Glutamatergic neuron (in vitro differentiated cells): ENCODE measurements at places on chromosomes 5 and 9.
A peak's percentile ranks its signal among the peaks of the same experiment; 100 is the strongest.

GRCh38 chr5:123537256-123537655 is 25.3 kb downstream of the CSNK1G3 start:
- H3K27ac ChIP-seq, result no peak overlapping the region
- no peak for DNase-seq
- H3K4me1 ChIP-seq, result peaks cover 9% of the 10 kb centered on the region
- no peaks in the 10 kb centered on the region for H3K36me3 ChIP-seq

DNA sequence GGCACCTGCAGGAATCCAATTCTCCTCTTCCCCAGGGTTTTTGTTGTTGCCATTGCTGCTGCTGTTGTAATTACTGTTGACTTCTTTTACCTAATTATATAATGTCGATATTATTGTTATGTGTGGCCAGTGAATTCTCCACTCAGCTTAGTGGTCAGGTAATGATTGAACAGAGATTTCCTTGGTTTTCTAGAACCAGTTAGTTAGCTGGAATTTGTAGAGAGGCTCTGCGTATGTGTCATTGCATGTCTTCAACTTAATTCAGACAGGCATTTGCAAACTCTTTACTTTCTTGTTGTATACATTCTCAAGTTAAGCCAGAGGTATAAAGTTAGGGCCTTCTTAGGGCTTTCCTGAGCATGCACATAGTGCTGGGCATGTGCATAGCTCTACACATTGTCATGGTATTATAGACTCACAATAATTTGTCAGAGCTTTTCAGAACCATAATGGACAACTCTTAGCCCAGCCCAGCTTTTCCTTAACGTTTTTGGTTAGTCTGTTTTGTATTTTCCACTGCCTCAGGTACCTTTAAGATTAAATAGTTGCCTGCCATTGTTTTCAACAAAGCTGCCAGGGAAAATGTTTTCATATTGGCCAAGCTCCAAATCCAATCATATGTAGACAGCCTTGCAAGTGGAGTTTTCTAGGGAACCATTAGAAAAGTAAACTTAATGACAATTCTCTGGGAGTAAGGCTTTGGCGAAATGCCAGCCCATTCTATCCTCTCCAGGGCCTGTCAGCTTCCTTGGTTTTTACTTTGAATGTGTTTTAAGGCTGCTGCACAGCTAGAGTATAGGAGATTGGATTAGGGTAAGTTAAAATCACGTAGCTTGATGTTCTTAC is 68.1 kb downstream of the UBE2R2 start:
- DNase-seq, result no peak
- H3K27me3 ChIP-seq, result no peaks in the 10 kb centered on the region
- H3K36me3 ChIP-seq, result no peaks in the 10 kb centered on the region
- no peak overlapping the region for H3K4me3 ChIP-seq
- H3K4me1 ChIP-seq, result peaks cover 9% of the 10 kb centered on the region
- H3K27ac ChIP-seq, result no peak overlapping the region

DNA sequence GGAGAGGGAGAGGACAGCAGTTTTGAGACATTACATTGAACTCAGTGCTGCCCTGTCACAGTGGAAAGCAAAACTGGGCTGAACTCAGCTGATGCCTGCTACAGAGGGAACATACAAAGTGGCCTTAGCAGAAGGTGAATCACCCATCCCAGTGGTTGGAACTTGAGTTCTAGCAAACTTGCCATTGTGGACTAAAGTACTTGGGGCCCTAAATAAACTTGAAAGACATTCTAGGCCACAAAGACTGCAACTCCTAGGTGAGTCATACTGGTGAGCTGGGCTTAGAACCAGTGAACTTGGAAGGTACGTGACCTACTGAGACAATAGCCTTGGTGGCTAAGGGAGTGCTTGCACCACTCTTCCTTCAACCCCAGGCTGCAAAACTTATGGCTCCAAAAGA is 155.7 kb upstream of the RIOK2 start:
- H3K36me3 ChIP-seq, result no peaks in the 10 kb centered on the region
- H3K27me3 ChIP-seq, result peaks cover 2% of the 10 kb centered on the region
- no peak for DNase-seq

- no peak for DNase-seq
- H3K4me1 ChIP-seq, result peaks cover 10% of the 10 kb centered on the region
- H3K27me3 ChIP-seq, result no peaks in the 10 kb centered on the region
- H3K36me3 ChIP-seq, result peaks cover 14% of the 10 kb centered on the region
- H3K27ac ChIP-seq, result no peak overlapping the region
Measured at GRCh38 chr5:115738830-115739229, 77.6 kb downstream of the CDO1 start.

DNA sequence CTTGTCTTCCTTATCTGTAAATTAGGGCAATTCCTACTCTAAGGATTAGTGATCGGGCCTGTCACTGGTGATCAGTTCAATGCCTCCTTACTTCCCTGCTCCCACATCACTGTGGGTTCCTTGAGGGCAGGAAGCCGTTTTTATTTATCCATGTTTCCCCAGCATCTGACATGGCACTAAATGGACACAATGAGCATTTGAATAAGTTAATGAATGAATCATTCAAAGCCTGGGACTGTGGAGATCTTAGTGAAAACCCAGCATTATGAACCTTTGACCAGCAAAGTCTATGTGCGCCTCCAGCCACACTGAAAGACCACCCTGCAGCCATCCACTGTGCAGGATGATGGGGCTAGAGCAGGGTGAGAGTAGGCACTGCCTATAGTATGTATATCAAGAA is 11.6 kb downstream of the COL15A1 start:
- peaks cover 15% of the 10 kb centered on the region for H3K36me3 ChIP-seq
- H3K4me3 ChIP-seq, result no peak overlapping the region
- H3K4me1 ChIP-seq, result no peaks in the 10 kb centered on the region
- DNase-seq, result no peak

DNA sequence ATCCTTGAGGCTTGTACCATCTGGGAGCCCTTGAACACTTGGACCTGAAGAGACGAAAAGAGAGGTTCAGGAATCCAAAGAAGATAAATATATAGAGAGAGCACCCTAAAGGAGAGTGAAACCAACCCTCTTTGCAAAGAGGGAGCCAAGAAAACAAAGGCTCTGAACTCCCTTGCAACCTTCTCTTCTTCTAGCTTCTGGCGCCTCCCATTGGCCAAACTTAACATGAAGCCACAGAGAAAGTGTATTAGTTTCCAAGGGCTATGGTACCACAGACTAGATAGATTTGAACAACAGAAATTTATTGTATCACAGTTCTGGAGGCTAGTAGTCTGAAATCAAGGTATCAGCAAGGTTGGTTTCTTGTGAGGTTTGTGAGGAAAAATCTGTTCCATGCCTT is 175.1 kb downstream of the HCN1 start:
- no peaks in the 10 kb centered on the region for H3K27me3 ChIP-seq
- H3K4me3 ChIP-seq, result no peak overlapping the region
- no peaks in the 10 kb centered on the region for H3K36me3 ChIP-seq
- H3K4me1 ChIP-seq, result no peaks in the 10 kb centered on the region

GRCh38 chr9:113250807-113251206 is 24.6 kb downstream of the CDC26 start:
- H3K4me3 ChIP-seq, result no peak overlapping the region
- no peaks in the 10 kb centered on the region for H3K27me3 ChIP-seq
- H3K36me3 ChIP-seq, result peaks cover 5% of the 10 kb centered on the region
- no peak for DNase-seq
- no peak overlapping the region for H3K27ac ChIP-seq

DNA sequence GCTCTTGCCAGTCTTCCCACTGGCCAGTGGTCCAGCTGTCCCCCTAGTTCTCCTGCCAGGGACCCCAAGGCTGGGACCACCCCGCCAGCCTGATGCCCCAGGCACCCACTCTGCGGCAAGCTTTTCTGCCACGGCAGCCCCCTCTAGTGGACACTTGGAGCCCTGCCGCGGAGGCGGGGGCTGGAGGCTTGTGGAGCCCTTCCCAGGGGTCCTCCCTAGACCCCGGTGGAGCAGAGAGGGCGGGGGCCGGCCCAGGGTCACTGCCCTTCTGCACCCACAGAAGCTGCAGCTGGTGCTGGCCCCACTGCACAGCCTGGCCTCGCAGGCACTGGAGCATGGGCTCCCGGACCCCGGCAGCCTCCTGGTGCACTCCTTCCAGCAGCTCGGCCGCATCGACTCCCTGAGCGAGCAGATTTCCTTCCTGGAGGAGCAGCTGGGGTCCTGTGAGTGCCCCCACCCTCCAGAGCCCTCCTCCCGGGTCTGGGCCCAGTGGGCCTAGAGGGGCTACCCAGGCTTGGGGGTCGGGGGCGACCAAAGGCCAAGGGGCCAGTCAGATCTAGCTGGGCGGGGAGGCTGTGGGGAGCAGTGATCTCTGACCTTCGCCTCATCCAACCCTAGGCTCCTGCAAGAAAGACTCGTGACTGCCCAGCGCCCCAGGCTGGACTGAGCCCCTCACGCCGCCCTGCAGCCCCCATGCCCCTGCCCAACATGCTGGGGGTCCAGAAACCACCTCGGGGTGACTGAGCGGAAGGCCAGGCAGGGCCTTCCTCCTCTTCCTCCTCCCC is 9.1 kb downstream of the EGFL7 start:
- no peaks in the 10 kb centered on the region for H3K4me1 ChIP-seq
- DNase-seq, result peak; percentile 86
- no peak overlapping the region for H3K4me3 ChIP-seq
- no peaks in the 10 kb centered on the region for H3K27me3 ChIP-seq
- no peak overlapping the region for H3K27ac ChIP-seq

- H3K4me3 ChIP-seq, result no peak overlapping the region
- H3K36me3 ChIP-seq, result no peaks in the 10 kb centered on the region
- H3K4me1 ChIP-seq, result no peaks in the 10 kb centered on the region
- H3K27ac ChIP-seq, result no peak overlapping the region
Measured at GRCh38 chr9:107989099-107989498, 499.5 kb upstream of the KLF4 start.

DNA sequence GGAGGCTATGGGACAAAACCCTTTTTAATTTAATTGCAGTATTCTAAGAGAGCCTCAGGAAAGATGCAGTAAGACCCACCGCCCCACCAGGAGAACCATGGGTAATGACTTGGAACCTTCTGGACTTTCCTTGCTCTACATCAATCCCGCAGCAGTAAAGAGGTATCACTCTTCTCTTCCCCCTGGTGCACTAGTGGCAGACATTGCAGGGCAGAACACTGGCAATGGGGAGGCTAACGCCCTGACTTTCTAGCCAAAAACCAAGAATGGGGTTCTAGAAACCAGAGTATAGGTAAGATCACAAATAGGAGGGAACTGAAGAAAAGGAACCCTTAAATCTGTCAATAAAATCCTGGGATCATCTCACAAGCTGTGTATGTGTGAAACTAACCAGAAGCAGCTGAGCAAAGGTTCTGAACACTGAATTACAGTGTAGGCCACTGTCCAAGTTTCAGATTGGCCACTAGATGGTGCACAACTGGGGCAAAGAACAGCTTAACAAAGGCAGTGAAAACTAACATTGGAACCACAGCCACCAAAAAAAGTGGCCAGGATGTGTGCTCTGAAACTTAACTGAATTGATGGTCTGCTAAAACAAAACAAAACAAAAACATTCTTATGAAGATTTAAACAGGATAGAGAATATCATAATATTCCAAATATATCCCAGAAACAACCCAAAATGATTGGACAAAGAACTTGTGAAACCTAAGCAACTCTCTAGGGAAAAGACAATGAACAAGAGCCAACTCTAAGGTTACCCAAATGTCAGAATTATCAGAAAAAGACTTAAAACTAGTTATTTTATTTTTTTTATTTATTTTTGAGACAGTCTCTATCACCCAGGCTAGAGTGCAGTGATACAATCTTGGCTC is 6.6 kb upstream of the FAM151B start:
- DNase-seq, result peak; percentile 26
- no peak overlapping the region for H3K27ac ChIP-seq
- no peaks in the 10 kb centered on the region for H3K27me3 ChIP-seq
- H3K4me3 ChIP-seq, result no peak overlapping the region

DNA sequence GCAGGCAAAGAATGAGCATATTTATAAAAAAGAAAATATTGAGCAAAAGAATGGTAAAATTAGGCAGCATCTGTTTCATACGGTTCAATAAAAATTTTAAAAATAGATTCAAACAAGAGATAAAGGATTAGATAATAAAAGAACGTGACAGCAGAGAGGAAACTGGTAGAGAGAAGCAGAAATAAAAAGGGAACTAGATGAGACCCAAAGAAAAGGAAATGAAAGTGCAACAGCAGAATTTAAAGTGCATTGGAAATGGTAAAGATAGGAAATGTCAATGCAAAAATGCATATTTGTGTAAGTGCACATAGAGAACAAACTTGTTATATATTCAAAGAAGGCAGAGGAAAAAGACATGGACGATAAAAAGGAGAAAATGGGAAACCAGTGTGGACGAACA is 70.2 kb downstream of the SUSD1 start:
- no peak overlapping the region for H3K4me3 ChIP-seq
- no peaks in the 10 kb centered on the region for H3K27me3 ChIP-seq
- DNase-seq, result no peak
- peaks cover 3% of the 10 kb centered on the region for H3K4me1 ChIP-seq
- H3K36me3 ChIP-seq, result no peaks in the 10 kb centered on the region

DNA sequence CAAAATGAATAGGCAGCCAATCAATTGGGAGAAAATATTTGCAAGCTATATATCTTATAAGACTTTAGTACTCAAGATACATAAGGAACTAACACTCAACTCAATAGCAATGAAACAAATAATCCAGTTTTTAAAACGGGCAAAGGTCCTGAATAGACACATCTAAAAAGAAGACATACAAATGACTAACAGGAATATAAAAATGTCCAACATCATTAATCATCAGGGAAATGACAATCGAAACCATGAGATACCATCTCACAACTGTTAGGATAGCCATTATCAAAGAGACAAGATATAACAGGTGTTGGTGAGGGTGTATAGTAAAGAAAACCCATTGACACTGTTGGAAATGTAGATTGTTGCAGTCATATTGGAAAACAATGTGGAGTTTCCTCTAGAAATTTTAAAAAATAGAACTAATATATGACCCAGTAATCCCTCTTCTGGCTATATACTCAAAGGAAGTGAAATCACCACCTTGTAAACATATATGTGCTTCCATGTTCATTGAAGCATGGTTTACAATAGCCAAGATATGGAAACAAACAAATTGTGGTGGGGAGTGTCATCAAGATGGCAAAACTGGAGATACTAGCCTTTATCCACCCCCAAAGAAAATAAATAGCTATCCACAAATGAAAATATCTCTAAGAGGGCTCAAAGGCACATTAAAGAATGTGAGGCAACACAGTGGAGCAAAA is 13.9 kb upstream of the BTNL3 start:
- no peak for DNase-seq
- H3K27ac ChIP-seq, result no peak overlapping the region
- no peaks in the 10 kb centered on the region for H3K36me3 ChIP-seq
- no peak overlapping the region for H3K4me3 ChIP-seq
- H3K27me3 ChIP-seq, result no peaks in the 10 kb centered on the region
